Activated CD4-positive, alpha-beta memory T cell treated with anti-CD3 and anti-CD28 coated beads for 36 hours (primary cell): ENCODE measurements at places on chromosomes 13 and 19. TPM values are rescaled to one million over a fixed set of nuclear protein-coding genes. Genes with fewer than 3 reads are reported as not detected.
A peak's percentile ranks its signal among the peaks of the same experiment; 100 is the strongest.

DNA sequence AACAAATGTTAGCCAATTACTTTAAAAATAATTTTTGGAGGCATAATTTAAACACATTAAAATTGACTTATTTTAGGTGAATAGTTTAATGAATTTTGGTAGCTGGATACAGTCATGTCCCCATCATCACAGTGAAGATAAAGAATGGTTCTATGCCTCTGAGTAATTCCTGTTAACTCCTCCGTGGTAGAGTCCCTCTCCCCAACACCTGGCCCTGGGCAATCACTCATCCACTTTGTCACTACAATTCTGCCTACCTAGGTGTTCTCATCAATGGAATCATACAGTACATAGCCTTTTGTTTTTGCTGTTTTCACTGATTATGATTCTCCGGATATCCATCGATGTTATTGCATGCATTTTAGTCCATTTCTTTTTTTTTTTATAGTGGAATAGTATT lies 55.6 kb downstream of the ING1 start:
- H3K27ac ChIP-seq, result no peak overlapping the region
- H3K4me3 ChIP-seq, result no peak overlapping the region
- H3K27me3 ChIP-seq, result peaks cover 7% of the 10 kb centered on the region

DNA sequence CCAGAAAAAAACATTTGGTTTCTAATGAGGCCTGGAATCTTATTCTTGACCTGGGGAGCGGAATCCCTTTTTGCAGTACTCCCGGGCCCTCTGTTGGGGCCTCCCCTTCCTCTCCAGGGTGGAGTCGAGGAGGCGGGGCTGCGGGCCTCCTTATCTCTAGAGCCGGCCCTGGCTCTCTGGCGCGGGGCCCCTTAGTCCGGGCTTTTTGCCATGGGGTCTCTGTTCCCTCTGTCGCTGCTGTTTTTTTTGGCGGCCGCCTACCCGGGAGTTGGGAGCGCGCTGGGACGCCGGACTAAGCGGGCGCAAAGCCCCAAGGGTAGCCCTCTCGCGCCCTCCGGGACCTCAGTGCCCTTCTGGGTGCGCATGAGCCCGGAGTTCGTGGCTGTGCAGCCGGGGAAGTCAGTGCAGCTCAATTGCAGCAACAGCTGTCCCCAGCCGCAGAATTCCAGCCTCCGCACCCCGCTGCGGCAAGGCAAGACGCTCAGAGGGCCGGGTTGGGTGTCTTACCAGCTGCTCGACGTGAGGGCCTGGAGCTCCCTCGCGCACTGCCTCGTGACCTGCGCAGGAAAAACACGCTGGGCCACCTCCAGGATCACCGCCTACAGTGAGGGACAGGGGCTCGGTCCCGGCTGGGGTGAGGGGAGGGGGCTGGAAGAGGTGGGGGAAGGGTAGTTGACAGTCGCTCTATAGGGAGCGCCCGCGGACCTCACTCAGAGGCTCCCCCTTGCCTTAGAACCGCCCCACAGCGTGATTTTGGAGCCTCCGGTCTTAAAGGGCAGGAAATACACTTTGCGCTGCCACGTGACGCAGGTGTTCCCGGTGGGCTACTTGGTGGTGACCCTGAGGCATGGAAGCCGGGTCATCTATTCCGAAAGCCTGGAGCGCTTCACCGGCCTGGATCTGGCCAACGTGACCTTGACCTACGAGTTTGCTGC lies at the start of gene ICAM4:
ICAM4 (plus strand) TSS at position 153 of the 935 bp plus-strand sequence; CDS start at position 211, 58 bp downstream.
- H3K36me3 ChIP-seq, result peaks cover 35% of the 10 kb centered on the region
- H3K27ac ChIP-seq, result no peak within 1 kb of the TSS

DNA sequence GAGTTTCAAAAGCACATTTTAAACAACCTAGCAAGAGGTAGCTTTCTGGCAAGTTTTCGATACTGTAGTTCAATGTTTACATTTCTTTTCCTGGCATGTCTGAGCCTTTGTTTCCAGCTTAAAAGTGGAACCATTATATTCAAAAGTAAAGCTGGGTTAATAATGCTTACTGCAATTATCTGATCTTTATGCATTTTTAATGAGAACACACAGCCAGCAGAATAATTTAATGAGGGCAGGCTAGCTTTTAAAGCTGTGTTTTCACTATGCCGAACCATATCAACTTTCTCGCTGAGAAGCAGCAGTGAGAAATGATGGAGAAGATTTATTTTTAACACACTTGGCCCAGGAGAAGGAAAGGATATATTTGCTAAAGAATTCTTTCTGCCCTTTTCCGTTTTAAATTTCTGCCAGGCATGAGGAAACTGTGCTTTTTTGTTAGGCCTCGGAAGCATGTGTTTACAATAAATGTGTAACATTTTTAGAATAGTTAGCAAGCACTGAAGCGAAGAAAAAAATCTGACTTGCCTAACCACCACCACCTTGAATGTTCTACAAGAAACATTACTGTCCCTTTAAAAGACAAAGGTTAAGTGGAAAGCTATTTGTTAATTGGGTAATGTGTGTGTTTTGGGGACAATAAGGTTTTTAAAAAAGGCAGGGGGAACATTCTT lies 1.0 kb downstream of the MBNL2 start:
- no peak for DNase-seq
- peak overlapping the region; percentile 91 for H3K27ac ChIP-seq
- peaks cover 41% of the 10 kb centered on the region for H3K4me1 ChIP-seq
- H3K4me3 ChIP-seq, result peak overlapping the region; percentile 81
- H3K36me3 ChIP-seq, result no peaks in the 10 kb centered on the region

DNA sequence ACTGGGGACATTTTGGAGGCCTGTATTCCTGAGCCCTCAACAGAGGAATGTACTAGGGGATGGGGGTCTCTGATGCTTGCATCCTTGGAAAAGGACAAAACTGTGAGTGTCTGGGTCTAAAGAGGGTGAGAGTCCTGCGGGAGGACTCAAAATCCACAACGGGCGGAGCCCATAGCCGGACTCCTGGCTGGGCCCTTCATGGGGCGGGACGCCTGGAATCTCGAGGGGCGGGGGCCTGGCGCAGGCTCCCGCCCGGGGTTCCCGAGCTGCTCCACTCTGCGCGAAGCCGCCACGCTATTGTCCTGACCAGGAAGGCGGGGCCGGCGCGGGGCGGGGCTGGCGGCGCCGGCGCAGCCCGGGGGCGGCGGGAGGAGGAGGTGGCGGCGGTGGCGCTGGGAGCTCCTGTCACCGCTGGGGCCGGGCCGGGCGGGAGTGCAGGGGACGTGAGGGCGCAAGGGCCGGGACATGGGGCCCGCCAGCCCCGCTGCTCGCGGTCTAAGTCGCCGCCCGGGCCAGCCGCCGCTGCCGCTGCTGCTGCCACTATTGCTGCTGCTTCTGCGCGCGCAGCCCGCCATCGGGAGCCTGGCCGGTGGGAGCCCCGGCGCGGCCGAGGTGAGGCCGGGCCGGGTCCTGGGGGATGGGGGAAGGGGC lies at the start of gene APLP1:
APLP1 (plus strand) TSS at position 403 of the 651 bp plus-strand sequence; CDS start at position 466, 63 bp downstream.
- no peaks in the 10 kb centered on the region for H3K36me3 ChIP-seq
- H3K27ac ChIP-seq, result no peak within 1 kb of the TSS
- DNase-seq, result peak; percentile 79
- peaks cover 14% of the 10 kb centered on the region for H3K4me1 ChIP-seq
- peak within 1 kb of the TSS; percentile 43 for H3K4me3 ChIP-seq

GRCh38 chr13:47000165-47000564 lies 103.3 kb upstream of the HTR2A start:
- H3K27ac ChIP-seq, result no peak overlapping the region
- H3K4me3 ChIP-seq, result no peak overlapping the region

Gene PRR19
- 0.81 TPM for total RNA-seq

DNA sequence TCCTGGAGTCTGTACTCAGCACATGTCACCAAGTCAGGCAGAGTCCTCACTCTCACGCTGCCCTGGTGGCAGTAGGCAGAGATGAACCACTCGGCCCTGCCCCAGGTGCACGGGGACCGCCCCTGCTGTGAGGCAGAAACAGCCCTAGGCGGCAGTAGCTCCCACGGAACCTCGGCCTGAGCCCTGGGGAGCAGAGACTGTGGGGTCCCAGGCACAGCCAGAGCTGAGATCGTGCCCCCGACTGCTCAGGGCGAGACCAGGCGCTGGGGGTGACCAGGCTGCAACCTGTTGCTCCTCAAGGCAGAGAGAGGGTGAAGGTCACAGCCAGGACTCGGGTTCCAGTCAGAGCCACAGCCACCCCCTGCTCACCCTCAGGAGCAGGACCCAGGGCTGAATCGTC lies 34.9 kb downstream of the AP1M1 start:
- H3K4me3 ChIP-seq, result no peak overlapping the region
- H3K27ac ChIP-seq, result no peak overlapping the region
- no peak for DNase-seq
- peaks cover 32% of the 10 kb centered on the region for H3K36me3 ChIP-seq
- no peaks in the 10 kb centered on the region for H3K27me3 ChIP-seq
- peaks cover 3% of the 10 kb centered on the region for H3K4me1 ChIP-seq

DNA sequence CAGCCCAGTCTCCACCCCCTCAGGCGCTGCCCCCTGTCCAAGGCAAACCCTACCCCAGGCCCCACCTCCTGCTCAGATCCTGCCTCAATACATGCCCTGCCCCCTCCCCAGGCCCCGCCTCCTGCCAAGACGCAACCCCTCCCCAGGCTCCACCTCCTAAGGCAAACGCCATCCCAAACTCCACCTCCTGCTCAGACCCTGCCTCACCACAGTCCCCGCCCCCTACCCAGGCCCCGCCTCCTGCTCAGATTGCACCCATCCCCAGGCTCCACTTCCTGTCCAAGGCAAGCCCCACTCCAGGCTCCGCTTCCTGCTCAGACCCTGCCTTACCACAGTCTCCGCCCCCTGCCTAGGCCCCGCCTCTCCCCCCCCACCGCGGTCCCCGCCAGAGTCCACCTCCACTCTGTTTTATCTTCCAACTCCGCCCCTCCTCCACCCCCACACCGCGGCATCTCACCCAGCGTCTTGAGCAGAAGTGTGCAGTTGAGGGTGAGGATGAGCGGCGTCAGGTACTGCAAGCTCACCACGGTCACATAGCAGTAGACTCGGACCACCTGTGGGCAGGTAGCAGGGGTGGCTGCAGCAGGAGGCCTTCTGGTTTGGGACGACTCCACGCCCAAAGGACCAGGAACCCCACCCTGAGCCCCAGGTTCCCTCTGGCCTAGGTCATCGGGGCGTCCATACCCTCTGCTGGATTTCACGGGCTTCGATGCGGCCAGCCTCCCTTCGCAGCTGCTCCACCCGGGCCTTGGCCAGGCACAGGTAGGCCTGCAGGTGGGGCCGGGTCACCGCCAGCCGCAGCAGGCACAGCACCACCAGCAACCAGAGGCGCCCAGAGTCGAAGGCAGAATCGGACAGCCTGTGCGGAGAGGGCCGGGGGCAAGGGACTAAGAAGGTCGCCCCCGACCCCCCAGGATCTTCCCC lies 17.7 kb downstream of the TMEM161A start:
- H3K36me3 ChIP-seq, result peaks cover 20% of the 10 kb centered on the region
- DNase-seq, result peak; percentile 46
- no peak overlapping the region for H3K27ac ChIP-seq
- H3K27me3 ChIP-seq, result no peaks in the 10 kb centered on the region

DNA sequence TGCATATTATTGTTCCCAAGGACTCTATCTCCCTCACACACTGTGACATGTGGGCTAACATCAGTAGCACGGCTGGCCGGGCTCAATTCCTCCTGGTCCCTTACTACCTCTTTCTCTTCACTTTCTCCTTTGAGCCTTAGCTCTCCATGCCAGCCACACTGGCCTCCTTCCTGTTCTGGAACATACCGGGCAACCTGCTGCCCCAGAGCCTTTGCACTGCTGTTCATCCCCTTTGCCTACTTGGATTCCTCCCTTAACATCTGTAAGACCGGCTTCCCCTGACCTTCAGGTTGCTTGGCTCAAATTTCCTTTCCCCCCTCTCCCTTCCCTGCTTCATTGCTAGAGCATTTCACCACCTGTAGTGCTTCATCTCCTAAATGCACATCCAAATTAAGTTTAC lies 17.1 kb downstream of the IRS2 start:
- peaks cover 18% of the 10 kb centered on the region for H3K4me1 ChIP-seq
- no peaks in the 10 kb centered on the region for H3K27me3 ChIP-seq
- H3K4me3 ChIP-seq, result no peak overlapping the region
- no peak for DNase-seq
- H3K27ac ChIP-seq, result no peak overlapping the region
